ENCODE measurements at places on chromosomes 3 and 15. TPM values are rescaled to one million over a fixed set of nuclear protein-coding genes. Genes with fewer than 3 reads are reported as not detected.
A peak's percentile ranks its signal among the peaks of the same experiment; 100 is the strongest.

GRCh38 chr15:91752081-91752785 lies 101.3 kb upstream of the SLCO3A1 start:
- no peak for DNase-seq

- DNase-seq = no peak
Observed at GRCh38 chr15:37933666-37934065, 774 bp upstream of the TMCO5A start.

SHISA5 gene
- 44.6 TPM for total RNA-seq

POMGNT2 gene
- total RNA-seq = 27.5 TPM

- no peak for DNase-seq
Observed at GRCh38 chr3:27376109-27376772, 7.1 kb upstream of the NEK10 start.

- DNase-seq = no peak
Observed at GRCh38 chr3:11944052-11944673, 60.0 kb upstream of the SYN2 start.

- no peak for DNase-seq
Observed at GRCh38 chr3:171011109-171011872, 15.2 kb downstream of the SLC2A2 start.

DNA sequence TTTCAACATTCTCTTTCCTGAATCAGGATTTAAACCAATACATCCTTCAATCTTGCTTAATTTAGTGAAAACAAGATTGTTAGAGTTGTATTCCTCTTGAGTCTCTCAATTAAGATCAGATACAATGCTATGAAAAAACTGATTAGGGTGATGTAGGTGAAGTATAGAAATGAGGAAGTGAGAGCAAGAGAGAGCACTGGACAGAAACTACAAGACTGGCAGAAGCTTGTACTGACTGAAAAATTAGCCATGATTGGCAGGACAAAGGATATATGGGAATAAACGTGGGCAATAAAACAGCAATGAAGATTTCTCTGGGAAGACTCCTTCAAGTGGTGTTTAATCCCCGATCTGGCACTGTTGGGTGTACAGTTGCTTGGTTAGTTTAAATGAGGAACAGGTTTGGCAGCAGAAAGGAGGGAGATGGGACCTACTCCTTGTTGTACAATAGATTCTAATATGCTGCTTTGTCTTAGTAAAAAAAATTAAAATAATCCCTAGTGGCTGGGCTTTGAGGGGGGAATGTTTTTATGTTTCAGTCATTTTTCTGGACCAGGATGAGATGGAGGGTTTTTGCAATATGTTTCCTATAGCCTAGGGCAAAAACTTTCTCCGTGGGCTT lies 252.7 kb downstream of the SLC9A9 start:
- DNase-seq = no peak

ALG1L2 gene
- not detected for total RNA-seq

GRCh38 chr3:11034309-11034985 lies 41.9 kb downstream of the SLC6A1 start:
- no peak for DNase-seq

DNA sequence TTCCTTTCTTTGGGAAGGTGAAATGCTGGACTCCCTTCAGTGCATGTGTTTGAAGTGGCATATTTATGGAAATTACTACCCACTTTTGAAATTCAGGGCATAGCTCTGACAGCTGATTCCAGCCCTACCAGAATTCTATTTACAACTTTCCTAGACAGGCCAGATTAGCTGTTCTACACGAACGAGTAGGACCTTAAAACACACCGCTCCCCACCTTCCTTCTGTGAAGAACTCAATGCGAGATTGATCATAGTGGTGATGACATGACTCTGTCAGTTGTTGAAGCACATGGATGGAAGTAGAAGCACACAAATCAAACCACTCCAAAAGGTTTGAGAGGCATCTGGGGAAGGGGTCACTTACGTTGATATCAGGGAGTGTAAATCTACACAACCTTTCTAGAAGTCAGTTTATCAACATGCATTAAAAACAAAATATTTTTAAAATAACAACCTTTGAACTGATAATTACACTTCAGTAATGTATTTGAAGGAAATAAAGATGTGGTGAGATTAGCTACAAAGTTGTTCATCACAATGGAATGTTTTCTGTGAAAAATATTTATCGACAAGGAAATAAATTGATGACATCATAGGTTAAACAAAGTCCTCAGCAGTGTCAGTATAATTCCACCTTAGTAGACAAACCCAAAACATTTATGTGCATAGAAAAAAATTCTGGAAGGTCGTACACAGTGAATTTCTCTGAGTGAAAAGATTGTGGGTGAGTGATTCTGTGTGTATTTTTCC lies 29.8 kb downstream of the RARB start:
- no peak for DNase-seq

- no peak for DNase-seq
Observed at GRCh38 chr3:15502616-15503015, 18.9 kb downstream of the COLQ start.

DNA sequence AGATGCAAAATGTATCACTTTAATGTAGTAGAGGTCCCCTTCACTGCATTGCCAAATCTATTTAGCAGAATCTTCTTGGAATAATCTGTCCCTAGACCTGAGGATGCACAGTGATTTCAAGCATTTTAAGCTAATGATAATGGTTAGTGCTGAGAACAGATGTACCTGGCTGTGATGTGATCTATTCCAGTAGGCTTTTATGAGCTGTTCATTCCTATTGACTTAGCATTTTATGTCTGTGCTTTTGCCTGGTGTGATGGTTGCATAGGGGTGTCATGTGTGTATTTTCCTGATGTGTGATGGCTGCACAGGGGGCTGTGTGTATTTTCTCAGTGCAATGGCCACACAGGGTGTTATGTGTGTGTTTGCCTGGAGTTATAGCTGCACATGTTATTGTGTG lies 272.9 kb downstream of the TIGIT start:
- DNase-seq = no peak

DNA sequence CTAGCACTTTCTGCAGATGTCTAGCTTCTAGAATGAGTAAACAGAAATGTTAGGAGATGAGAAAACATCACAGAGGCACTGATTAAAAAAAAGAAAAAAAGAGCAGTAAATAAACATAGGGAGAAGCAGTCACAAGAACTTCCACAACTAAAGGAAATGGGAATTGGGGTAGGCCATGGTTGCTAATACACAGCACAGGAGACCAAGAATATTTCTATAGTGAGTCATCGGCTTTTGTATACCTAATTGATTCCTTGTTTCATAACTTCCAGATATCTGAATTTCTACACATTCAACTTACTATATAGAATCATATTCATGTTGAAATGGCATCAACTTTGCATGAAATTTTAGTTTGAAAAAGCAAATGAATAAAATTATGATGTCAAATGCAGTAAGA lies 47.3 kb upstream of the TCF12 start:
- no peak for DNase-seq

GRCh38 chr3:189419038-189419437 lies 212.2 kb upstream of the TP63 start:
- no peak for DNase-seq

GRCh38 chr15:52727815-52728214 lies 48.6 kb upstream of the ATOSA start:
- no peak for DNase-seq

MAP6D1 gene
- total RNA-seq = 2.9 TPM

- DNase-seq = no peak
Observed at GRCh38 chr3:30649572-30650318, 43.3 kb downstream of the TGFBR2 start.

GRCh38 chr3:170012683-170013400 lies 25.0 kb upstream of the GPR160 start:
- no peak for DNase-seq

- peak; percentile 46 for DNase-seq
Observed at GRCh38 chr3:195260280-195260905, 10.6 kb downstream of the XXYLT1 start.

DNA sequence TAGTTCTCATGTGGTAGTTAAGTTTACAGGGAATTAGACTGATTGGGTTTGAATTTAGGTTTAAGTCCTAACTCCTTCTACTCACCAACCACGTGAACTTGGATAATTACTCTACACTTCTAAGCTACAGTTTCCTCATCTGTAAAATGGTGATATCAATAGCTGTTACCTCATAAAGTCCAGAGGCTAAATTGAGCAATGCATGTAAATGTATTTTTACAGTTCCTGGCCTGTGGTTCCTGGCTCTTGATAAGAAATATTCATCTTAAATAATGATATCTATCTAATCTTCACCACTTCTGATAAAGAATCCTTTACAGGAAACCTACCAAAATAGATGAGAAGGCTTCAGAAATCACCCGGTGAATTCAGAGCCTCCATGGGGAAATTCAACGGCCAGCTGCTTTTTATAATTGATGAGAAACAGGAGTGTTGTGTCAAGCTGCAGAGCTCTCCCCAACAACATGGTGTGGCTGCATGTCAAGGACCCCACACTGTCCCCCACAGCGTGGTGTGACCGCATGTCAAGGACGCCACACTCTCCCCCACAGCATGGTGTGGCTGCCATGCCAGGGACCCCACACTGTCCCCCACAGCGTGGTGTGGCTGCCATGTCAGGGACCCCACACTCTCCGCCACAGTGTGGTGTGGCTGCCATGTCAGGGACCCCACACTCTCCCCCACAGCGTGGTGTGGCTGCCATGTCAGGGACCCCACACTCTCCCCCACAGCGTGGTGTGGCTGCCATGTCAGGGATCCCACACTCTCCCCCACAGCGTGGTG lies 80.8 kb upstream of the PEX5L start:
- no peak for DNase-seq

CHRFAM7A gene
- total RNA-seq = 0.62 TPM

GABRR3 gene
- not detected for total RNA-seq

DNA sequence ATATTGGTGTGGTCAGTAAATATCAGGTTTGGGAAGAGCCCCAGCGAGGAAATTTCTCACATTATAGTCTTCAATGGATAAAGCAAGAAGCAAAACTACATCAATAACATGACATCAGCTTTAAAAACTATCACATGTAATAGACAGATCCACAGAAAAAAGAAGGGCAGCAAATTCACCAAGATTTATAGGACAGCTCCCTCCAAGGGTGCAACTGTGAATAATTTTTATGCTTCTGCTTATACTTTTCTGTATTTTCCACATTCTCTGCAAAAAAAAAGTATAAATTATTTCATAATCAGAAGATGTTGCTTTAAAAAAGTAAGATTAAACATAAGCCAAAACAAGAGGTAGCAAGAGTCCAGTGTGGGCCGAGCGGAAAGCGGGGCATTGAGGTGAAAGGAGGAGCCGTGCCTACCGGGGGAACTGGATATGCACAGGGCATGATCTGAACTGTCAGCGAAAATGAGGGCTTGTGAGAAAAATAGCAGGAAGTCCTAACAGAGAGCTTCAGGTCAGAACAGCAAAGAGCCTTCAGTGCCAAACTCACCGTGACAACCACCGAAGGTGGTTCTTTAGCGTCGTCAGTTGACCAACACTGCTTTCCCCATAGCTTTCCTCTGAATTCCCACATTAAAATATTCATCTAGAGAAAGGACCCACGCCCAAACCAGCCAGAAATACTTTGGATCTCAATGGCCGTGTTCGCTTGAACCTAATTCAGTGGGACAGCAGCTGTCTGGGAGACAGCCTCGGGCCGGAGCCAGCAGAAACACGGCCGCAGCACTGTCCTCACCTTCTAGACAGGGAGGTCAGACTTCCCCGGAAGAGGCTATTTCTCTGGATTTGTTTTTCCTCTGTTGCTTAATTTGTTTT lies 59.8 kb downstream of the FAM174B start:
- DNase-seq = no peak

GRM2 gene
- total RNA-seq = 0.40 TPM

DNA sequence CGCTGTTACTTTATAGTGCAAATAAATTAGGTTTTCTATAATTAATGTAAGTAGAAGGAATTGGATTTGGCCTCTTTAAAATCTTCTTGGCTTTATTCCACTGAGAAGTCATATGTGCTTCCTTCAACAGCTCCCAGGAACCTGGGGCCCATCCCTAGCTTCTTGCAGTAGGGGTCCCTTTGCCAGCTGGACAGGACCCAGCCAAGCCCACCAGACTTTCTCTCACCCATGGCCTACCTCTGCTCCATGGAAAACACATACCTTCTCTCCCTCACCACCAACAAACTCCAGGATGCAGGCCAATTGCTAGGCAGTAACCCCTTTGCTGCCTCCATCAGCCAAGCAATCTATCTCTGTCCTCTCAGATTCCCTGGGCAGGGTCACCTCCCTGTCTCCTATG lies 84.0 kb downstream of the RSL24D1 start:
- no peak for DNase-seq

DNA sequence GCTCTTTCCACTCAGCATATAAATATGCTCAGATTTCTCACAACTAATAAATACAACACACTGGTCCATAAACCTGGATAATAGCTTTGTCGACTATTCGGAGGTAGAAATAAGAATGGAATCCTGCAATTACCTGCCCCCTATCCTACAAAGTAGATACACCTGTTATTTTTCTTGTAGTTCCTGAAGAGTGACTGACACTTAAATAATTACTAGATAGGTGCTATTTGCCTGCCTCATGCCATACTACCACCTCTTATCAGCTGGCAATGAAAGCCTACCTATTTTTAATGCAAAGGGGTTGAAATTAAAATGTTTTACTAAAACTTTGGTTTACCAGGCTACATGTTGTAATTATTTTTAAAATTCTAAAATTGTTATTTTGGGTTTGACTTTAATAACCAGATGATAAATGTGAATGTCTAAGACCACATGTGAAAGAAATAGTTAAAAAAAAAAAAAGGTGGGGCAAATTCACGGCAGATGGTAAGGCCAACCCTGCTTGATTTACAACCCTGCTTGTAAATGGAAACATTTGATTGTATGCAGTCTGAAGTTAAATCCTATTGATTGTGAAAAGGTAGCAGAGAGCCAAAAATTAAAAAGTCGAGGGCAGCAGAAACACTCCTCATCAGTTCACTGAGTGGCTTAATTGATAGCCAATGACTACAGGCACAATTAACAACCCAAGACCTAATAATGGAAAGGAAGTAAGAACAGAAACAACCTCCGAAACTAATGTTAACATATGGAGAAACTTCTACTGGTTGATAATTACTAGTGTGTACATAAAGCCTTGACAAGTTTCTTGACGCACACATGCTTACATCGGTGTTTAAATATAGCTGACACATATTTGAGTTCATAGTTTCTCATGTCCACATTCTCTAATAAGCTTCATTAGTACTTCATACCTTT lies 8.9 kb downstream of the PEAK1 start:
- DNase-seq = no peak

All from heart left ventricle (tissue), 16 donors.